Cardiac septum (tissue), 1 donor: ENCODE measurements at places on chromosomes 3 and 15. TPM values are rescaled to one million over a fixed set of nuclear protein-coding genes. Genes with fewer than 3 reads are reported as not detected.

THRB gene
- total RNA-seq = 27.2 TPM

LIPH gene
- 0.51 TPM for total RNA-seq

A4GNT gene
- not detected for total RNA-seq

CALML4 gene
- total RNA-seq = 1.6 TPM

CLDN1 gene
- 0.57 TPM for total RNA-seq
